Hippocampal formation (tissue), 2 donors: ENCODE measurements at places on chromosomes 1 and 21.

DNA sequence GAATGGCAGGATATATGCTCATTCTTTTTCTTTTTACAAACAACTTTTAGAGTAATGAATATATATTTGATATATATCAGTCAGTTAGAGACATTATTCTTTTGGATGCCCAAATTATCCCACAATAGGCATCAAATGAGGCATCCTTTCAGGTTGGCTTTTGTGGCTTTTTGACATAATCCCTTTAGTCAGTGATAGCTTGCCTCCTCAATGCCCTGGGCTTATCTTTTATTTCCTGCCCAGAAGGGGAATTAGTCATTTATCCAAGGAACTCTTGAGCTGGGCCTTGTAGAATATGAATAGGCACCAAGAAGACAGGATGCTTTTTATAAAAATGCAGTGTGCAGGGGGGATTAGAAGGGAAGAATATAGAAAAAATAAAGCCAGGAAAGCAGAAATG is 22.2 kb downstream of the EPHX4 start:
- DNase-seq = no peak

- DNase-seq = no peak
Observed at GRCh38 chr1:159647616-159648015, 60.0 kb downstream of the APCS start.

DNA sequence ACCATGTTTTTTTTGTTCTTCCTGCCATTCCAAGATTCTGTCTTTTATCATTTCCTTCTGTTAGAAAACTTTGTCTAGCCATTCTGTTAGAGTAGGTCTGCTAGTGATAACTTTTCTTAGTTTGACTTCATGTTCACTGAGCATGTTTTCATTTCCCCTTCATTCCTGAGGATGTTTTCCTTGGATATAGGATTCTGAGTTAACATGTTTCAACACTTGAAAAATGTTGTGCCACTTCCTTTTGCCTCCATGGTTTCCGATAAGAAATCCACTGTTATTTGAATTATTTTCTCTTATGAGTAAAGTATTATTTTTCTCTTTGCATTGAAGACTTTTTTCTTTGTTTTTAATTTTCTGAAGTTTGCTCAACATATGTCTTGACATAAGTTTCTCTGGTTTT is 66.7 kb downstream of the ATP1A1 start:
- DNase-seq = no peak

- no peak for DNase-seq
Observed at GRCh38 chr1:17233675-17234320, 15.1 kb upstream of the PADI3 start.

DNA sequence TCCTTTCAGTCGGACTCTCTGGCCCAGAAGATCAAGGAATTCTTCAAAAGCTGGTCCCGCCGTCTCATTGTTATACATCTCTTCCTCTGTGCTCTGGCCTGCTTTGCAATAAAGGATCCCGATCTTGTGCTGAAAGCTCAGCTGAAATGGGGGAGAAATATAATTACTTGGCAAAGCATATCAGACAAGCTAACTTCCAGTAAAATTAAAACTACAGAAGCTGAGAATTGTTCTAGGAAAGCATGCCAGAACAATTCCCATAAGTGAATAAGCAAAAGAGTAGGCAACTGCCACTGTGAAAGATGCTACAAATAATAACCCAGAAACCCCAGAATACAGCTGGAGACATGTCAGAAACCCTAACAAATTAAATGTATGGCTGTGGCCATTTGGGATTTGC is 146.1 kb downstream of the SIPA1L2 start:
- no peak for DNase-seq

DNA sequence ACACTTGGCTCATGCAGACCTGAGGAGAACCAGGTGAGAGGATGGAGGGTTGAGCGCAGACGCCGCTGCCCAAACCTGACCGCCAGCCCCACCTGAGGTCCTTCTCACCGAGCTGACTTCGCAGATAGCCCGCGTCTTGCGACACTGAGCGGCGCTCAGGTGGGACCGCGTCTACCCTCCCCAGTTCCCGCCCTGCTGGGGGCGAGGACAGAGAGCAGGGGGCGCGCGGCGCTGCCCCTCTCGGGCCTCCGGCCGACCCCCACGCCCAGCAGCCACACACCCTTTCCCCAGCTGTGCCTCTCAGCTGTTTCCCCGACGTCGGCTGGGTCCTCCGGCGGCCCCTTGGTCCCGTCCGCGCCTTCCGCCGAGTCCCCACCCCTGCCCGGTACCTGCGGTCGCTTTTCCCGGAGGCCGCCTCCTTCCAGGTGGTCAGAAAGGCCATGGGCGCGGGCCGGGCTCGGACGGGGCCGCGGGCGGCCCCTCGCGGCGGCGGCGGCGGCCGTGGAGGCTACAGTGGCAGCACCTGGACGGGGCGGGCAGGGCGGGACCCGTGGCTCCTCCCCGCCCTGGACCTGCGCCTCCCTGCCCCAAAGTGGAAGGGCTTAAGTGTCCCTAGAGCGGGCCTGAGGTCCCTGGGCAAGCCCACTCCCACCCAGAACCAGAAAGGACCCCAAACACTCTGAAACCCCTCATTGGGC is 14.4 kb upstream of the TTC39A start:
- no peak for DNase-seq

GRCh38 chr1:205632669-205633169 is 908 bp upstream of the ELK4 start:
- no peak for DNase-seq

DNA sequence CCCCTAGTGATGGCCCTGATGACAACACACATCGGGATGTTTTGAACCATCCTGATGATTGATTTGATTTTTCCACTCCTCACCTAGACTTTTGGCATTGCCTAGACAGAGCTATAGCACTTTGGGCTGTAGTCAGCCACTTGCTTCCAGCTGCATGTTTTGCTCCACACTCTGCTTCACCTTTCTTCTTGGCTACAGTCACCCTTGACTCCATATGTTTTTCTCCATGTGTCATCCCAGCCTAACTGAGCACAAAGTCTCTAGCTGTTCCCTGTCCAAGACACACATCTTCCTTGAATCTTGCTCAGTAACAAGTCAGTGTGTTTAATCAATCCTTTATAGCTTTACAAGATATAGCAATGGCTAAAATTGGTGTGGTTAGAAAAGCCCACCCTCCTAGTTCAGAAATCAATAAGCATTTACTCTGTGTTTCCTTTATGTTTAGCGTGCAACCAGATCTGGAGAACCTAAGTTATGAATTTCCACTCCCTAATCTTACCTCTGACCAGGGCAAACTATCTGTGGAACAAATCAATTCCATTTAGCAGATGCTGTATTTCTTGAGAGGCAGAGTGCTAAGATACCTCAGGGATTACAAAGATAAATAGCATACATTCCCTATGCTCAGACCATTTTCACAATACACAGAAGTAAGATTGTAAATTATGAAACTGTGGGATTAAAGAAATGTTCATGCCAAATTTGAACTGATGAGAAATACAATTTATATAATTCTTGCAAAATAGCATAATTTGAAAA is 98.4 kb upstream of the LYPLAL1 start:
- DNase-seq = no peak

GRCh38 chr1:188782220-188782841 is 1695.3 kb downstream of the BRINP3 start:
- DNase-seq = no peak

DNA sequence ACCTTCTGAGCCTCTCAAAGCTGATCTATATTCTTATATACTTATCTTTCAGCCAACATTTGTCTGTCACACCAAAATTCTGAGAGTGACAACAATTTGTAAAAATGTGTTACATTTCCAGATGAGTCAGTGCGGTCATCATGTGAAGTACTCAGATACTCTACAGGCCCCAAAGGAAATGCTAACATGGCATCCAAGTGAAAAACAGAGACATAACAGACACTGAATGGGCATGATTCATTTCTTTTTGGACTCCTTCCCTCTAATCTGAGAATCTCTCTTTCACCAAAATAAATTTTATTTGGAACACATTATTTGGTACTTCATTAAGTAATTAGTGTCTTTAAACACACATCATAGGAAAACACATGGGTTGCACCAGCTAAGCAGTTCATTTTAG is 96.6 kb downstream of the SLC44A5 start:
- DNase-seq = no peak

DNA sequence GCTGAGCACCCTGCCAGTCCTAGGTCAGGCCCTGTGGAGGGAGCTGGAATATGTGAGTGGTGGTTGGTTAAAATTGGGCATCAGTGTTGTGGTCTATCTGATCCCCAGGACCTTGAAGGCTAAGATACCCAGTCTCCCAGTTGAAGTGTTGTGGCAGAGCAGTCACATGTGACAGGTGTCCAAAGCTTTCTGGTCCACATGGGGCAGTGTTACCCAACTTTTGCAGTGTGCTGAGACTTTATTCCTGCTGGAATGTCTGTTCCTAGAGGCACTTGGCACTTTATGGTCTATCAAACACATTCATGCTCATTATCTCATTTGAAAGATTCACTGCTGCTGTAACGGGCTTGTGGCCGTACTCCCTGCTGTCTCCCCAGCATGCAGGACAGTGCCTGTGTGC is 21.0 kb upstream of the LORICRIN start:
- no peak for DNase-seq

- DNase-seq = no peak
Observed at GRCh38 chr1:54111624-54112023, 41.2 kb downstream of the CDCP2 start.

GRCh38 chr1:63678200-63678599 is 85.0 kb downstream of the PGM1 start:
- no peak for DNase-seq

- no peak for DNase-seq
Observed at GRCh38 chr21:29256126-29256910, 42.4 kb upstream of the BACH1 start.

GRCh38 chr1:235297579-235297978 is 30.4 kb downstream of the ARID4B start:
- DNase-seq = no peak

- no peak for DNase-seq
Observed at GRCh38 chr1:32111789-32112188, 3.9 kb downstream of the KPNA6 start.

DNA sequence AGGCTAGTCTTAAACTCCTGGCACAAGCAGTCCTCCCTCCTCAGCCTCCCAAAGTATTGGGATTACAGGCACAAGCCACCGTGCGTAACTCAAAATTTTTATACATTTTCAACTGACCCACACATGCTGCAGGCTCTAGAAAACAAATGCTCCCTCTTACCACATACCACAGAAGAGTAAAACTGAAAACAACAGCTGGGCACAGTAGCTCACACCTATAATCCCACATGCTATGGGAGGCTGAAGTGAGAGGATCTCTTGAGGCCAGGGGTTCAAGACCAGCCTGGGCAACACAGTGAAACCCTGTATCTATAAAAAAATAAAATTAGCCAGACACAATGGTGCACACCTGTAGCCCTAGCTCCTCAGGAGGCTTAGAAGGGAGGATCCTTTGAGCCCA is 56.7 kb downstream of the AKT3 start:
- no peak for DNase-seq

GRCh38 chr1:226310637-226311195 is 1.8 kb upstream of the LIN9 start:
- DNase-seq = no peak

GRCh38 chr1:183097438-183098051 is 74.3 kb downstream of the LAMC1 start:
- DNase-seq = no peak

DNA sequence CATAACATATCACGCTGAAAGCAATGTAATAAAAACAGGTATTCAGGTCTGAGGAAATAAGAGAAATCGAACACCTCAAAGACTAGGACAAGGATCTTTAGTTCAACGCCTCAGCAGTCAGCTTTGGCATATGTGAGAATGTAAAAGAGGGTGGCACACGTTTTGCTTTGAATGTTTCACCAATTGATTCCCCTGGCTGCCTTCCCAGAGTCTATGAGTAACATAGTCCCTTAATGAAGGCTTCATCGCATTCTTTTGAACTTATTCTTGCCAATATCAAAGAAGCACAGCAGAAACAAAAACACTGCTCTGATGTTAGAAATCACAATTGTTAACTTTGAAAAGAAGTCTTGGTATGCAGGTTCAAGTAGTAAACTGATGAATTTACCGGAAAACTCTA is 764.8 kb downstream of the ADGRL2 start:
- no peak for DNase-seq

DNA sequence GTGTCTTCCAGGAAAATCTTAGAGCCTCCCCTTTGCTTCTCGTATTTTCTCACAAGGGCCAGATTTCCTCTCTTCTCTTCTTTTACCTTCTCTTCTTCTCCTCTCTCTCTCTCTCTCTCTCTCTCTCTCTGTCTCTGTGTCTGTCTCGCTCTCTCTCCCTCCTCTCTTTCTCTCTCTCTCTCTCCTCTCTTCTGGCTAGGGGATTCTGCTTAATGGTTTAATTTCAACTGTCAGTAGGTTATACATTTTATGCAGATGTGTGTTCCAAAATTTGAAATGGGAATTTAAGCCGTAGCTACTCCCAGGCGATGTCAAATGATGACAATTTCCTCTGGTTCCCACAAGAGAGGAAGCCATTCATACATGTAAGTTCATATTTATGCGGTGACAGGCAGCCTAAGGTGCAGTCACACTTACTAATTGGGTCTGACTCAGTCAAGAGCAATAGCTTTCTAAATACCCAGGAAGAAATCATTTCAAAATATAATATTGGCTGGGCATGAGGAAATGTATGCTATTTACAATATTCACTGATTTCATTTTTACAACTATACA is 1.4 kb downstream of the DSCAM start:
- DNase-seq = no peak

- no peak for DNase-seq
Observed at GRCh38 chr21:32474179-32475059, 61.9 kb downstream of the EVA1C start.

GRCh38 chr1:186463511-186463910 is 2.6 kb upstream of the PDC start:
- DNase-seq = no peak

DNA sequence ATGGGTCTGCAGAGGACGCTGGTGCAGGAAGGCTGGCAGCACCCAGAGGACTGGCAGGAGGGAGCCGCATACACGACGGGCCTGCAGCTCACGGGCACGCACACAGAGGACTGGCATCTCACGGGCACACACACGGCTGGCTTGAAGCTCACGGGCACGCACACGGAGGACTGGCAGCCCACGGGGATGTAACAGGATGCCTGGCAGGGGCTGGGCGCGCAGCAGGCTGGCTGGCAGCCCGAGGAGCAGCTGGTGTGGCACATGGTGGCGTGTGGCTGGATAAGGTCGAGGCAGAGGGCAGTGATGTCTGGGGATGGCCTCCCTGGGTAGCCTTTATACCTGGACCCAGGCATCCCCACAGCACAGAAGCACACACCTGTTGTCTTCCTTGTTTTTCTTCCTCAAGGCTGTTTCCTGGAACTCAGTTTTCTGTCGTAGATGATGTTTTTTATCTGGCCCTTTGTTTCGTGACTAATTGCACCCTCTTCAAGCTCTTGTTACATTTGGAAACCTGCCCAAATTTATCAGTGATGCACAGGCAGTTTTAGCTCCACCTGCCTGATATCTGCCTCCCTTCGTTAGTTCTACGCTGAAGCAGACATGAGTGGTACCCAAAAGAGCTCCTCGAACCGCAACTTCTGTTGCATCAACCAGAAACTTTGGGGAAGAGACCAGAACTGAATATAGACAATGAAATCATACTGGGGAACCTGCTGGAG is at the start of gene KRTAP12-1:
Gene KRTAP12-1, minus strand, starts transcription at position 303 of the 719 bp plus-strand sequence. Its CDS starts 40 bp downstream, at position 263.
- no peak for DNase-seq

DNA sequence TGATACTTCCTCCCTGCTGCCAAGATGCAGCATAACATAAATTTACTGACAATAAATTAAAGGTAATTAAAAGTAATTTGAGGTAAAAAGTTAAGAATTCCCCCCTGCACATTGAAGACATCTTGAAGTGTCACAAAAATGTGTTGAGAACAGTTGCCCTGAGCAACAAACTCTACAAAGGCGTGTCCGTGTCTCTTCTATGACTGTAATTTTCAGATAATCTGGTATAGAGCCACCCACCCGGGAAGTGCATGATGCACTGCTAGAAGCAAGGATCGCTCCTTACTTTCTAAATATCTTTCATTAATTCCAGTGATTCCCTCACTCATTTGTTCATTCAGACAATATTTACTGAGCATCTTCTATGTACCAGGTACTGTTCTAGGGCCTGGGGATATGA is 11.0 kb upstream of the CASQ1 start:
- no peak for DNase-seq
